Cortex of kidney (tissue), 1 donor: ENCODE measurements at places on chromosomes 13 and 19.

DNA sequence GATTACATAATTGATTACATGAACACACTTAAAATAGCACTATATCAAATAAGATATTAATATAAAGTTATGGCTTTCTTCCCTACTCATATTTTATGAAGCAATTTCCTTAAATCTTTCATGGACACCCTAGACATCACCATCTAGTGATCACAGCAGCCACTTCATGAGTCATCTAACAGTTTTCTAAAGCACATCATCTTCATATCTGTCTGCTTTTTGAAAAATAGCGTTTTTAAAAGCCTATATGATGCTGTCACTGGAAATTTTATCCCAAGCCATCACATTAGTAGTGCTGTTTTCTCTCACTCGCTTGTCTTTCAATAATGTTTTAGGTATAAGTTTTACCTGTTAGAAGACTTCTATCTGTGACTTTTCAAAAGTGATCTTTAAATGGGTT, 326.1 kb downstream of the SLITRK6 start:
- DNase-seq, result no peak

DNA sequence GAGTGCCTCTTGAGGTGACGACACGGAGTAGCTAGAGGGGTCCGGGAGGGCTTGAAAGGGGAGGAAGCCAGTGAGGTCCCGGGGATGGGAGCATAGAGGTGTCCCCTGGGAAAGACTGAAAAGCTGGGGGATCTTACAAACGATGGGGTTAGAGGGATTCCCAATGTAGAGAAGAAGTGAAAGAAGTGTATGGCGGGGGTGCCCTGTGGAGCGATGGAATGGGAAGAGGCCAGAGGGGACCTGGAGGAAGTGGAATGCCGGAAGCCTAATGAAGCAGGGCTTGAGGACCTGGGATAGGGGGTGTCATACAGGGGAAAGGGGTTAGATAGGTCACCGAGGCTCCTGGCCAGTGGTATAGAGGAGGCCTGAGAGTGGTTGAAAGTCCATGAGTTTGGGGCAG, 580 bp downstream of the AP2A1 start:
- no peak for DNase-seq

- no peak for DNase-seq
Measured at GRCh38 chr19:2578901-2579677, 103.2 kb downstream of the GADD45B start.

DNA sequence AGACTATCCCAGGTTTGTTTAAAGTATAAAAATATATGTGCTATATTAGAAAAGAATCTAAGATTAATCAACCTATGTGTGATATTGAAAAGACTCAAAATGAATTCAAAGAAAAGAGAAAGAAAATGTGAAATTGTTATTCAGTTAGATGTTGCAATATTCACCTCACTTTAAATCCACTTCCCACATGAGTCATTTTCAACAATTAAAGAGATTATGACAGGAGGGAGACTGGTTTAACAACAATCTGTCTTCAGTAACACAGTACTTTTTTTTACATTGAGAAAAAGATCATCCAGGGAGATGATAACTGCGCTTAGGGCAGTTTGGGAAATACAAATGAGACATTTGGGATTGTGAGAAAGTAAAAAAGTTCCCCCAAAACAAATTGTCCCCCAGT, 1246.2 kb downstream of the SLITRK1 start:
- DNase-seq, result no peak

DNA sequence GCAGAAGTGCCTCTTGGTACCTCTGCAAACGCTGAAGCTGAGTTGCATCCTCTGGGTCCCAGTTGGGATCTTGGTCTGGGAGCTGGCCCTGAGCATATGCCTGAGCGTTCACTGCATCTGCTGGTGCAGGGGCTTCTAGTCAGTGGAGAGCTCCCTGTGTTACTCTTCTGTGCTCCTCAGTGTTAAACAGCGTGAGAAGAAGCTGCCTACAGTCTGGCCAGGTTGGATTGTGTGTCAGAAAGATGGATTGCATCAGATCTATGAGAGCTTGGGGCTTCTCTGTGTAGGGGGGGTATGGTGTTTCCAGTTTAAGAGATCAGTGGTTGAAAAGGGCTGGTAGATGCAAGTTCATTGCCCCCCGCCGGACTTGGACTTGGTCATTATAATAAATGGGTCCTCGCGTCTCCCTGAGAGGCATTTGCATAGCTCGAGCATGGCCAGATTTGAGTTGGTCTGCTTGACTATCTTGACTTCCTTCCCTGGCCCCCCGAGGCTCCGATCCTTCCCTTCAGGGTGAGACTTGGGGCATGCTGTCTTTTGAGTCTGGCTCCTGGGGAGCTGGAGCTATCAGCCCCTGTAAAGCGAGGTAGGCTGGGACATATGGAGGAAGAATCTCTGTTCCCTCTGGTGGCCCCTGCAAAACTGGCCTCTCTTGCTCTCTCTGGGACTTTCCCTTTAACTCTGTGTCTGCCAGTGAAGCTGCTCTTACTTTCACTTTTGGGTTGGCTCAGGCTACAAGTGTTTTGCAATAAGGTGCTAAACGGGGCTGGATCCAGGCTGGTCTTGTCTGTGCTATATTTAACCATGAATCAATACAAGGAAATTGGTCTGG, 52.9 kb downstream of the OR10H4 start:
- DNase-seq, result no peak

- DNase-seq, result no peak
Measured at GRCh38 chr13:74423434-74423833, 289.2 kb upstream of the KLF12 start.

DNA sequence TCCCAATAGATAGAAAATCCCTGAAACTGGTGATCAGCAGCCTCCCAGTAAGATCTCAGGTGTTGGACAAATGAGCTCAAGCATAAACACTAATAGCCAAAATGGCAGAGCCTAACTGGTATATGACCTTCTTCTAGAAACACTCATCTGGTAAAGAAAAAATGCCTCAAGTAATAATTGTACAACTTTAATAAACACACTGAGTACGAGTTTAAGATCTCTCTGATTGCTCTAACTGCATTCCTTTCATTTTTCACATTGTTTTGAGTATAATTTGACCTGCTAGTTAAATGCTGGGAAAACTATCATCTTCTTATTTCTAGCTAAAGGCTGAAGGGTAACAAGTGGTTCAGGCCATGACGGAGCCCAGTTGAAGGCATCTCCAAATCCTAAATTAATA, 2009.5 kb upstream of the PCDH20 start:
- no peak for DNase-seq

DNA sequence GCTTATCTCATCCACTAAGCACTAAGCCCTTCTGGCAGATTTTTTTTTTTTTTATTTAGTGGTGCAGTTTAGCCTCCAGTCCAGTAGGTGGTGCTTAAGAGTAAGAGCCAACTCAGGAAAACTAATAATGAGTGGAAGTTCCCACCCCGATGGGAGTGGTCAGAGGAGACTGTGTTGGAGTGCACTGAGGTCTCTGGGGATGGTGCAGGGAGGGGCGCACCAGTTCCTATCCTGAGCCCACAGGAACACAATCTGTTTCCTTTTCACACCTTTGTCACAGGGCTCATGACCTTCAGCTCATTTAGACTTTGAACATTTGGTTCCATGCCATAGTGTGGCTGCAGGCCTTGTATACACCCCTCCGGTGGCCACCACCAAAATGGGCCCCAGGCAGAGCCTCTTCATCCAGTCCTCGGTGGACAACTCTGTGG, 367.4 kb downstream of the SPRY2 start:
- DNase-seq, result no peak

DNA sequence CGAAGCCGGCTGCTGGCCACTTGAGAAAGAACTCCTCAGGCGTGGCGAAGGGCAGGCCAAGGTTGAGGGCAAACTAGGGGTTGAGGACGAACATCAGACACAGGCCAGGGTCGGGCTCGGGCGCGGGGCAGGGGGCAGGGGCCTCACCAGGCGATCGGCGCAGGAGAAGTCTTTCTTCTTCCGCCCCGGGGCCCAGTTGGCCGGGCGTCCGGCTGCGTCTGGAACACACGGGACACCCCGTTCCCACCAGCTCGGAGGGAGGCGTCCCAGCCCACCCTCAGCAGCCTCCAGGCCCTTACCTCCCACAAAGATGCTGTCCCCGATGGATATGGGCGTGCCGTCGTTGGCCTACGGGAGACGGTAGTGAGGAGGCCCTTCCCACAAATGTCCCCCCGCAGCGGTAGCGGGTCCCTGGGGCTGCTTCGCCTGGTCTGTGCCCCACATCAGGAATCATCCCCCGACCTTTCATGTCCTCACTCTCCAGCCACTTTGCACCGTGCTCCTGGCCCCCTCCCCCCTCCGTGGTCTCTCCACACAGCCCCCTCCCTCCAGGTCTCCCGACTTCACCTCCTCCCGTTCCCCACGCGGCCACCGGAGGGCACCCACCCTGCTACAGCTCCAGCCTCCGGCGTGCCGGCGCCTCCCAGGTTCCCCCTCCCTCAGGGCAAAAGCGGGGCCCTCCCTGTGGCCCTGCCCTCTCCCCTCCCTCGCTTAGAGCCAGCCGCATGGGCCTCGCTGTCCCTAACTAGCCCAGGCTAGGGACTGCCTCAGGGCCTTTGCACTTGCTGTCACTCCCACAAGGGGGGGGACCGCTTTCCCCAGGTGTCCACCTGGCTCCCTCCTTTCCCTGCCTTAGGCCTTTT, 4.8 kb downstream of the PNKP start:
- no peak for DNase-seq

DNA sequence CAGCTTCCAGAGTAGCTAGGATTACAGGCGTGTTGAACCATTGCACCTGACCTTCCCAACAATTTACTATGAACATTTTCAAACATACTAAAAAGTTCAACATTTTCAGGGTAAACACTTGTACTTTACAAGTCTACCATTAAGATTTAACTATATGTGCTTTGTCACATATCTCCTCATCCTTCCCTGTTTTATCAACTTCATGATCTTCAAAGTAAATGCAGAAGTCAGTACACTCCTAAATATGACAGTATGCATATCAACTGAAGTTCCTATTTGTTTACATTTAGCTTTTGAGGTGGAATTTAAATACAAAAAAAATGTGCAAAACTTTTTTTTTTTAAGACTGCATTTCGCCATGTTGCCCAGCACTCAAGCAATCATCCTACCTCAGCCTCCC, 18.5 kb downstream of the LNX2 start:
- no peak for DNase-seq

GRCh38 chr19:14677464-14677863, 2.8 kb upstream of the ADGRE3 start:
- no peak for DNase-seq

GRCh38 chr19:50835785-50836542, 2.6 kb upstream of the KLK15 start:
- no peak for DNase-seq
